ENCODE measurements at places on chromosomes 5 and 9.

DNA sequence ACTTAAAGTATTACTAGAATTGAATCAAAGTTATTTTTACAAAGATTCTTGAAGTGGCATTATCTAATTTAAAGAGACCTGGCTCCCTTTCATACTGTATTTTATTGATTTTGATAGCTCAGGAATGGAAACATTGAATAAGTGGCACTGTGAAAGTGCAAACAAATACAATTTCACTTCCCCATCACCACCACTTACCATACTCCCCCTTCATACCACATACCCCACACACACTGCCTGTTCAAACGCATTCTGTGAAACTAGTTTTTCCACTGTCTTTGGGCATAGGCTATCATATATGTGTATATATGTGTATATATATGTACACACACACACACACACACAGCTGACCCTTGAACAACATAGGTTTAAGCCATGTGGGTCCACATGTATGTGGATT is 62.1 kb upstream of the ATG10 start:
- DNase-seq, result no peak

GRCh38 chr9:89873801-89874200 is 269.0 kb downstream of the GADD45G start:
- DNase-seq, result no peak

DNA sequence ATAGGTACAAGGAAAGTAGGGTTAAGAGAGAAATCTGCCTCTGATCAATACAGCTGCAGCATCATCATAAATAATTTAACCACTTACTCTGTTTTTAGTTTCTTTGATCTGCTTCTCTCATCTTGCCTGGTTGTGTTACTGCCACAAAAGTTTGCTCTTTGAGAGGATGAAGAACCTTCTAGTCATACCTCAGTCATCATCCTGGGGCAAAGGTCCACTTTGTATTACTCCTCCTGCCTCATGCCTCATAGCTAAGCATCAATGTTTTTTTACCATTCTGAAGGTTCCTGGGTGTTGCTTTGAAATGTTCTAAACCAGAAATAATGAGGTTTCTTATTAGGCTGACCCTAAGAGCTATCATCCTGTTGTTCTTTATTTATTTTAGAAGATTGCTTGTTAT is 17.1 kb upstream of the TRIM36 start:
- no peak for DNase-seq

- peak; percentile 81 for DNase-seq
These were observed 1.0 kb downstream of the AQP3 start for GRCh38 chr9:33446240-33446945.

DNA sequence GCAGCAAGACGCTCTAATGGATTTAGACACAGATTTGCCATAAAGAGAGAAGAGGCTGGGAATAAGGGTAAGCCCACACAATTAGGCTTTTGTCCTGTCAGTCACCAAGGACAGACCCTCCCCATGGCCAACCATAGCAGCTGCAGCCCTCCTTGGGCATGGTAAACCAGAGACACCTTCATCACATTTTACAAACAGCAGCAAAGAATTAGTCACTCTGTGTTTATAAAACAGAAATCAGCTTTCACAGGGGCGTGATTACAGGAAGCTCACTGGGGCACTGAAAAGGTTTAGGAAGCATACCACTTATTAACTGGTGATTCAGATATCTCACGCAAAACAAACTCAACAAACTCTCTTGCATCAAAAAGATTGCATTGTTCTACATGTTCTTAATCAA is 37.3 kb upstream of the ZNF622 start:
- DNase-seq, result no peak

DNA sequence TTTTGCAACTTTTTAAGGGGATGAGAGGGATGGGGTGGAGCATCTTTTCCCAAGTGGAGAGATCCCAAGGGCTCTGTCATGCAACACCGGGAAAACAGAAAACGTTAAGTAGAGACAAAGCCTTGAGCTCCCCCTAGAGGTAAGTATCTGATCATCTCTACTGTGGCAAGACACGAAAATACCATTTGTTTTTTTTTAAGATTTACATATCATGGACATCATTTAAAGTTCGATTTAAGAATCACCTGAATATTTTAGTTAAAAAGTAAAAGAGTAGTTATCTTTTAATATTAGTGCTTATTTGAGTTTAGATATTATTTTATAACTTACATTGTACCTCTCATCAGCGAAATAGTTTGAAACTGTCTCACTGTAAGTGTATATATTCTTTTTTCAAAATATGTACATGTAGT is 200.4 kb downstream of the LRRC70 start:
- DNase-seq, result peak; percentile 19

GRCh38 chr5:64979531-64979930 is 210.8 kb downstream of the CWC27 start:
- no peak for DNase-seq

DNA sequence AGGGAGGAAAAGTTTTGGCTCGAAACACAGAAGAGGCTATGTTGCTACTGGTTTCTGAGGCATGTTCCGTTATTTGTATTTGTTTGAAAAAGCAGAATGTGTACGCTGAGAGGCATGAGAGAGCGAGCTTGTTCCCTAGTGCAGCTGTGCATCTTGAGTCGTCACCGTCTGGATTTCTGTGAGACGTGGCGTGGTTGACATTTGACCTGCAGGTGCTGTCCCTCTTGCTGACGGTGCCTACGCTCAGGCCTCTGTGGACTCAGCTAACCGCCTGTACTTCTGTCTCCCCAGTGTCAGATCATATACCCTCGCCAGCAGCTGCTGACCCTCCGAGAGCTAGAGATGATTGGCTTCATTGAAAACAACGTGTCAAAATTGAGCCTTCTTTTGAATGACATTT is 21.5 kb downstream of the TRIP13 start:
- no peak for DNase-seq

- DNase-seq, result no peak
These were observed 38.6 kb downstream of the EXOSC2 start for GRCh38 chr9:130732136-130732535.

- DNase-seq, result no peak
These were observed 88.1 kb downstream of the S1PR3 start for GRCh38 chr9:89079391-89079790.

- DNase-seq, result no peak
These were observed 48.5 kb downstream of the SLC22A5 start for GRCh38 chr5:132417889-132418485.

DNA sequence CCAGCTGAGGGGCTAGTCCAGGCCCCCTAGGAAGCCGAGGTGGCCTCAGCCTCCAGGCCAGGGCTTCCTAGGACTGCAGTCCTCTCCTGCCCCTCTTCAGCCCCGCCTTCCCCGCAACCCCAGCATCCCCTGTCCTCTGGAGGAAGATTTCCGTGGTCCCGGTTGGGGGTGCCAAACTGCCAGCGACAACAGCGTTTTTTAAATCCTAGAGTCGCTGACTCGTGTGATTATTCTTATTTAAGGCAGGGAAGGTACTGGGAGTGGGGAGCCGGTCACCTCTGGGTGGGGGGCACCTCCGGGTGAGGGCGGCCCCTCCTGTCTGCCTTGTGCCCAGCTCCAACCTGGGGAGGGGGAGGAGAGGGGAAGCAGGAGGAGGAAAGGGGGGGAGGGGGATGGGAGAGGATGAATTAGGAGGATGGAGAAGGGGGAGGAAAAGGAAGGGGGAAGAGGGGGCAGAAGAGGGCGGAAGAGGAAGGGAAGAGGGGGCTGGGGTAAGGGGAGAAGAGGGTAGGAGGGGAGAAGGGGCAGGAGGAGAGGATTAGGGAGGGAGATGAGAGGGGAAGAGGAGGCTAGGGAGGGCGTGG is 173.1 kb upstream of the IER5L start:
- DNase-seq, result no peak

- DNase-seq, result no peak
These were observed 251.2 kb downstream of the SLIT3 start for GRCh38 chr5:169049712-169050111.

DNA sequence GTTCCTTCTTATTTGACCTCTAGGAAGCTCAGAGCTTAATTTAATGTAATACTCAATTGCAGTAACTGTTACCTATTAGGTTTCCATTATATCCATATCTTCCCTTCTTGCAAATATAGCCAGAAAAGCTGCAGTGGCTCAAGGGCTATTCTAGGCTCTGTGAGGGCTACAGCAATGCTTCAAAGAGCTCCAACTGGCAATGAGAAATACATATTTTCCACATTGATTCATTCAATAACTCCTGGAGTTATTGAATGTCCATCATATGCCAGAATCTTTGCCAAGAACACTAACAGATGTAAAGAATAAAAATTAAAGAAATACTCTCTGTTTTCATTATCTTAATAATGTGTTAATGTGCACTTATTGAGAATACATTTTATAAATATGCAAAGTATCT is 396.9 kb upstream of the PAPPA start:
- DNase-seq, result no peak

- no peak for DNase-seq
These were observed 73.9 kb downstream of the FOXD1 start for GRCh38 chr5:73374520-73375190.

DNA sequence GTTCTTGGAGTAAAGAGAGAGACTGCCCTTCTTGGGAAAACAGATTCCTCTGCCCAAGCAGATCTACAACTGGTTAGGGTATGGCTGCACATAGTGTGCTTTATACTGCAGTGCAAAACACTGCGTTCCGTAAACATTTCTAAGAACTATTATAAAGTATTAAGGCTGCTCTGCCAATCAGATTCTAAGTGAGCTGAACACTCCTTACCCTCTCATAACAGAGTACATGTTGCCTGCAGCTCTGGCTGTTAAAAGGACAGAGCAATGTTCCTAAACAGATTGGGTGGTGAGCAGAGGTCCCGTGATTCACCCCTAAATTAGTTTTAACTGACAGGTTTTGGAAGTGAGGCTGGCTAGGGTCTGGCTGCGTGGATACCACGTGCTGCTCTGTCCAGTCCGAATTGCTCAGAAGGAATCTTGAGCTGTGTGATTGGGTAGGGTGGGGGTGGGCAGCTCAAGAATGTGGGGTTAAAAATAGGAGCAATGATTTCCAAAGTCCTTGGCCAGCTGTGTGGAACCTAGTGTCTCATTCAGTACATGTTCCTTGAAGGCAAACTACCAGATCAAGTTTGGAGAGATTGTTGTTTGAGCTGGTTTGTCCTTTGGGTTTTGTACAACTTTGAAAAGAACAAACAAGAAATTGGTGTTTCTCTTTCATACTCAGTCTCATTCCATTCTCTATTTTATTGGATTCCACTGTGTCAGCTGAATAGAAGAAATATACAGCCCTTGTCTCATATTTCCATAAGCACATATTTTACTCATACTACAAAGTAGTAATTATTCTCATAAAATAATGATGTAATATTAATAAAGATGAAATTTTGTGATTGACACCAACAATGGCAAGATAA is 497.6 kb upstream of the CD180 start:
- no peak for DNase-seq

DNA sequence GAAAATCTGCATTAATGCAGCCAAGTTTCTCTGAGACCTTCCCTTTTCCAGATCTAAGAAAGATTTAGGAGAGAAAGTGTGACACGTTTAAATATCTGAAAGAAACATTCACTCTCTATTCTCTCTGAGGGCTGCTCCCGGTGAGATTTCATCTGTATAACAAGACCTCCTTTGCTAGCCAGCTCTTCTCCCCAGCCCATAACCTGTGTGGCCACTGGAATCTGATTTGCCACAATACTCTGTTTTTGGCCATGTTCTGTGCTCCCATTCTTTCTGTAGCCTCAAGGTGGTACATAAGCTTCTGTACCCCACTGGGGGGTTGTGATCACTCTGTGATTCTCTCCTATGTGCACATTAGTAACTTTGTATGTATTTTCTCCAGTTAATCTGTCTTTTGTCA is 291.0 kb upstream of the SEMA6A start:
- DNase-seq, result no peak

DNA sequence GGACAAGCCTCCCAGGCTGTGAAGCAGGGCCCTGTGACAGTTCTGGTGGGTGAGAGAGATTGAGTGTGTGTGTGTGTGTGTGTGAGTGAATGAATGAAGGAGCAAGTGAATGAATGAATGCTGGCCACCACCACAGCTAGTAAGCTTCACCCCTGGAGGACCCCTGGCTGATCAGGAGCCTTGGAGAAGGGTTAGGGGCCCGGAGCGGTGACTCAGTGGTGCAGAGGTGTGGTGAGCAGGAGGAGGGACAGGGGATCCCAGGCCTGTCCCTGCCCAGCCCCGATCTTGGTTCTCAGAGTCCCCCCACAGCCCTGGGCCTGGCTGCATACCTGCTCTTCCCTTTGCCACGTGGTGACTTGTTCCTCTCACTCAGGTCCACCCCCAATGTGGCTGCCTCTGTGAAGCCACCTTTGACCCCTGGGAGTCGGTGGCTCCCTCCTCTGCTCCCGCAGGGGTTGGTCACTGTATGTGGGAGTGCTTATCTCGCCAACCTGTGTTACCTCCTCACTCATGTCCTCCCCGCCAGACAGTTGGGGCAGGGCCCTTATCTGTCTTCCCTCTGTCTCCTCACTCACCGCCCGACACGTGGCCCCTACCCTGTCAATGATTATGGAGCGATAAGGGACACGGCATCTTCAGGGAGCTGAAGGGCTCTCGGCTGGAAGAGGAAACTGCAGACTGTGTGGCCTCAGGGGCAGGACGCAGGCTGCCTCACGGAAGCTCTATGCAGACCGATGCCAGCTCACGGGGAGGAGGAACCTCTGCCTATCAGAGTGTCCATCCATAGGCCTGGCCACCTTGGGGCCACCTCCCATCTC is 99.9 kb upstream of the PITX1 start:
- DNase-seq, result no peak

GRCh38 chr9:16475257-16475656 is 395.2 kb downstream of the BNC2 start:
- DNase-seq, result no peak

DNA sequence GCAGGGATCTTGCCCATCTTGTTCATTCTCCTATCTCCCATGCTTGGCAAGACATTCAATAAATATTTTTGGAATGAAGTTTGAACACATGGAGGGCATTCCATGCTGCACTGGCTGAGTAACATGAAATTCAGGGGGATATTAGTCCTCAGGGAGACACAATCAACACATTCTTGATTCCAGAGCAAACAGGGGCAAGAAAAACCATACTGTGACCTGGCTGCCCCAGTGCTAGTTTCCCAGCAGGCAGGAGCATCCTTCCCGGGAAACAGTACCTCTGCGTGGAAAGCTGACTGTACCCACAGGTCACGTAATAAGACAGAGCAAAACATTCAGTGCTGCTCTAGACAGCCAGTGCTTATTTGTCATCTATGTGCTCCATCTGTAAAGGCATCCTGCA is 66.3 kb upstream of the SPOCK1 start:
- DNase-seq, result no peak

DNA sequence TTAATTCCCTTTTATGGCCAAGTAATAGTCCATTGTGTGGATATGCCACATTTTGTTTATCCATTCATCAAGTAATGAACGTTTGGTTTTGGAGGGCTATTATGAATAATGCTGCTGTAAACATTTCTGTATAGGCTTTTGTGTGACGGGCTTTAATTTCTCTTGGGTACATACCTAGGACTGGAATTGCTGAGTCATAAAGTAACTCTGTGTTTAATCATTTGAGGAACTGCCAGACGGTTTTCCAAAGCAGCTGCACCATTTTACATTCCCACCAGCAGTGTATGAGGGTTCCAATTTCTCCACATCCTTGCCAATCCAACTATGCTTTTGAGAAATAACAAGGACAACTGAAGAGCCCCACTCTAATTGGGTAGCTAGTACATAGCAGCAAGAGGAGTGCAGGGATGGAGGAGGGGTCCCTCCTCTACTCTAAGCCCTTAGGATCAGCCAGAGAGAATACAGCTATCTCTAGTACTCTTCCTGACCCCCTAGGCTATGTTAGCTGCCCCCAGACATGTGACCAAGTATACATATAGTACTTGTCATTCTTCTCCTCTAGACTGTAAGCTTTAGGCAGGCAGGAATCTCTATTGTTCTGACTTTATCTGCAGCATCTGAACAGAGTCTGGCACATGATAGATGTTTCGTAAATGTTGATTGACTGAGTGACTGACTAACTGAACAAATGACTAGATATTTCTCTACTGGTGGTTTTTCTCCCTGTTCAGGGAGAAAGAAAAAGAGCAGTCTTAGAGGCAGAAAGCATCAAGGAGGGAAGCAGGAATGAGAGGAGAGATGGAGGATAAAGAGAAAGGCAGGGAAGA is 22.1 kb upstream of the MATR3 start:
- no peak for DNase-seq
